Activated T-helper 1 cell treated with anti-CD3 and anti-CD28 coated beads, Interleukin-2, amount 50 U/mL, for 16 hours (primary cell): ENCODE measurements at places on chromosomes 2 and 18.

GRCh38 chr18:2982452-2983269 is 30.3 kb downstream of the LPIN2 start:
- DNase-seq, result no peak

DNA sequence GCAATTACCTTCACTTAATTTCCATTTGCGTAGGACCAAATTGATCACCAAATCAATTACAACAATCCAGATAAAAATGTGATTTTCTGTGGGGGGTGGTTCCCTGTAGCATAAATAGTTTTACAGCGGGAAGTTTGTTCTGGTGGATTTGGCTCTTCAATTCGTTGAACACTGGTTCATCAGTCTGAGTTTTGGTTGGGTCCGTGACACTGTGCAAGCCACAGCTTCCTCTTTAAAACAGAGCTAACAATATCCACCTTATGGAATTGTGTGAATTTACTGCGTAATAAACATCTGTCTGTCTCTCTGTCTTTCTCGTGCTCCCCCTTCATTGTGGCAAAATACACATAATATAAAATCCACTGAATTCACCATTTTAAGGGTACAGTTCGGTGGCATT is 310.8 kb downstream of the TGIF1 start:
- DNase-seq, result no peak

DNA sequence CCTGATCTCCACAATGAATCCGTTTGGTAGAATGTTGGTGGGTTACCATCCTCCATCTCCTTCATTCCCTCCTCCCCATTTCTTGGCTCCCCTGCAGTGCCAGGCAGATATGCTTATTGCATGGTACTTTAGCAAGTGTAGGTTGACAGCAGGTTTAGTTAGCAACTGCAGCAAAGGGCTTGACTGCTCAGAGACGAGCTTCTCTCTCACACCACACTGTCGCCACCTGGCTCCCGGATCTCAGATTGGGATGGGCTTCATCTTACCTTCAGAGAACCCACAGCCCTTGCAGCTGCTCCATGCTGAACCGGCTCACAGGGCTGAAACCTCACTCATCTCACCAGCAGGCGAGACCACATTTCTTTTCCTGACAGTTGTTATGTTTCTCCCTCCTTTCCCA is 88.8 kb downstream of the VWA3B start:
- DNase-seq, result no peak

DNA sequence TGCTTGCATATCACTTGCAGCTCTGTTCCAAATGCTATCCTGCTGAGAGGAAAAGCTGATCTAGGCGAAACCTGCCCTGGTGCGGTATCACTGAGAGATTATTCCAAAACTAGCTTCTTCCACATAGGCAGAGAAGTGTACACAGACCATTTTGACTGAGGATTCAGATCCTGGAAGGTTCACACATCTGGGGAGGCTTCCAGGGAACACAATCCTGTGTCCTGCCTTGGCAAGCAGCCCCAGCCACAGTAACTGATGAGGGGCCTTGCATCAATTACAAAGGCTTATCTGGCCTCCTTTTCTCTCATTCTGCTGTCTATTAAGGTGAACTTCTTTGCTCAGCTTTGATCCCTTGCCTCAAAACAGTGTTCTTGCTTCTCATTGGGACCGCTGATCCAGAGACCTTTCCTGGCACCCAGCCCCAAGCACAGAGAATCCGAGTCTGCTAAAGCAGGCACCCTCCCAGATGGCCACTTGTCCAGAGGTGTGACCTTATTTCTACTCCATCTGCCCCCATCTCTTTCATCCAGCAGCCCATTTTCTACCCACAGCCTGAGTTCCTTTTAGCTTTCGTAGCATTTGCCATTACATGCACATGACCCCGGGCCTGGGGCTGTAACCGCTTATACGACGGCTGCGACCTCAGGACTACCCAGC is 52.3 kb upstream of the ZFP36L2 start:
- DNase-seq, result no peak

DNA sequence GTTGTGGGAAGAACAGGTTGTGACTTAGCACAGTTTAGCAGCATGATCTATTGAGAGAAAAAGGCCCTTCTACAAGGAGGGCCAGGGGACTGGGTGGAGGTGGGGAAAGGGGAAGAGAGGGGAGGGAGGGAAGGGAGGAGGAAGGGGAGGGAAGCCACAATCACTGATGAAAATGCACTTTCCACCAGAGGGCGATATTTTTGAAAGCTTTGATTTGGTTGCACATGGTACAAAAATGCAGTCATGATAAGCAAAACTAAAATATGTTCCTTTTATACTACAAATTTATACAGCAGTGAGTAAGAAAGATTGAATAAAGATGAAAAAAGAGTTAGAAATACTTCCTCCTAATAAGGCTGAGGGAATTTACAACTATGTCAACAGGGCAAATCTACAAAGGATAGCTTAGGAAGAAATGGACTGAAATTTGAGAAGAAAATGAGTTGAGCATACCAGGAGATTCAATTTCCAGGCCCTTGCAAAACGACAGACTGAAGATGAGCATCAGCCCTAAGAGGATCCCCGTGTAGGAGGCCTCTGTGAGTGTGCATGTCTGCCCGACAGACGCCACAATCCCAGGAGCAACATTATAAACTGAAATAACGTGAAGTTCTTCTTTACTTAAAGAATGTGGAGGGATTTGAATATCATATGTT is 17.2 kb downstream of the SH3YL1 start:
- DNase-seq, result no peak
